Fibroblast of mammary gland (primary cell): ENCODE measurements at places on chromosomes 6 and 20.

DNA sequence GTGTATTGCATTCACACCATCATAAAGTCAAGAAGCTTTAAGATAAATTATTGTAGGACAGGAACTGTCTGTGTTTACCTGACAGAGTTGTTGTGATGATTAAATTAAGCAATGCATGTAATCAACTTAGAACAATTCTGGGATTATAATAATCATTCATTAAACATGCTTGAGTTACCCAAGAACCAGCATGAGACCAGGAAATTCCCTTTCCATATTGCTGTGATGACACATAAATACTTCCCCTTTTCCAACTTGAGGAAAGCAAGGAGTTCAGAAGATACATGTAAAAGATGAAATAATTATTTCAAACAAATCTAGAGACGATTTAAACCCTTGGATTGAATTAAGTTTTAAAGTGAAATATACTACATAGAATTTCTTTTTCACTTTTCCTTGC, 404.4 kb downstream of the GJA1 start:
- DNase-seq: no peak

GRCh38 chr6:128427139-128427538, 93.3 kb downstream of the PTPRK start:
- DNase-seq: no peak

- peak; percentile 63 for DNase-seq
Measured at GRCh38 chr20:62921119-62921687, 5.1 kb downstream of the DIDO1 start.

DNA sequence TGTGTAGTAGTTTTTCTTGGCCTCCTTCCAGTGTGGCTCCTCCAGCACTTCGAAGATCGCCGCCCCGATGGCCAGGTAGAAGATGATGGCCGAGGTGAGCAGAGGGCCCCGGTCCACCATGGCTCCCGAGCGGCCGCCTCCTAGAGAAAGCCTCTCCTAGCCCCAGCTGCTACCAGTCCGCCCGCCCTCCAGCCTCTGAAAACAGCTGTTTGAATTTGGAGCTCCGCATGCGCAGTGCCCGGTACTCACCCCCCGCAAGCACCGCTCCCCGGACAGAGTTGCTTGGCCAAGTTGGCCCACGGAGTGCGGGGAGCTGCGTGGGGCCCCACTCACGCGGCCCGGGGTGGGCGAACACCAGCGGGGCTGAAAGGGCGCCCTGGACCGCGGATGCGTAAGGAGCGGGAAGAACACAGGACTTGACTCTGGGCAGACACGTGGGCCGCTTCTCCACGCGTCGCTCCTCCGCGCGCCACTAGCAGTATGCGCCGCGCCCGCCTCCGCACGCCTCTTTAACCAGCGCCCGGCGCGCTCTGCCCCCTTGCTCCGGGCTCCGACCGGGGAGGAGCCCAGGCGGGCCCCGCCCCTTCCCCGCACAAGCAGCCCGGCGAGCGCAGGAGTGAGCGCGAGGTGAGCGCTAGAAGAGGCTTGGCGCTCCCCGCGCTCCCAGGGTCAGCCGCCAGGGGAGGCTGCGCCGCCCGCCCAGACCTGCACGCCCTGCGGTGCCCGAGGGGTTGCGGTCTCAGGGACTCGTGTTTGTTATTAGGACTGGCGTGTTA, at the start of gene KCNK5:
Gene KCNK5, minus strand, starts transcription at position 484 of the 776 bp plus-strand sequence. Its CDS starts 364 bp downstream, at position 120.
- DNase-seq: peak; percentile 45

DNA sequence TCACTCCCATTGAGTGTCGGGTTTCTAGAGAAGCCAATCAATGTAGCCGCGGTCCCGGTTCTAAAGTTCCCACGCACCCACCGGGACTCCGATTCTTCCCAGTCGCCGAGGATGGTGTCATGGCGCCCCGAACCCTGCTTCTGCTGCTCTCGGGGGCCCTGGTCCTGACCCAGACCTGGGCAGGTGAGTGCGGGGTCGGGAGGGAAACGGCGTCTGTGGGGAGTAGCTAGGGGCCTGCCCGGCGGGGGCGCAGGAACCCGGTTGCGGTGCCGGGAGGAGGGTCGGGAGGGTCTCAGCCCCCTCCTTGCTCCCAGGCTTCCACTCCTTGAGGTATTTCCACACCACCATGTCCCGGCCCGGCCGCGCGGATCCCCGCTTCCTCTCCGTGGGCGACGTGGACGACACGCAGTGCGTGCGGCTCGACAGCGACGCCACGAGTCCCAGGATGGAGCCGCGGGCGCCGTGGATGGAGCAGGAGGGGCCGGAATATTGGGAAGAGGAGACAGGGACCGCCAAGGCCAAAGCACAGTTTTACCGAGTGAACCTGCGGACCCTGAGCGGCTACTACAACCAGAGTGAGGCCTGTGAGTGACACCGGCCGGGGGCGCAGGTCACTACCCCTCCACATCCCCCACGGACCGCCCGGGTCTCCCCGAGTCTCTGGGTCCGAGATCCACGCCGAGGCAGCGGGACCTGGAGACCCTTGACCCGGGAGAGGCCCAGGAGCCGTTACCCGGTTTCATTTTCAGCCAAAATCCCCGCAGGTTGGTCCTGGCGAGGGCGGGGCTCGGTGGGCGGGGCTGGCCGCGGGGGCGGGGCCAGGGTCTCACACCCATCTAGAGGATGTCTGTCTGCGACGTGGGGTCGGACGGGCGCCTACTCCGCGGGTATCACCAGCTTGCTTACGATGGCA, 35.2 kb upstream of the HLA-G start:
- DNase-seq: peak; percentile 16

- DNase-seq: no peak
Measured at GRCh38 chr6:98416027-98416426, 418.3 kb upstream of the POU3F2 start.

- no peak for DNase-seq
Measured at GRCh38 chr20:53895385-53895755, 175.0 kb downstream of the BCAS1 start.

GRCh38 chr6:168035661-168036545, 38.4 kb downstream of the KIF25 start:
- peak; percentile 25 for DNase-seq

GRCh38 chr6:16320533-16321340, 82.3 kb downstream of the GMPR start:
- peak; percentile 79 for DNase-seq

DNA sequence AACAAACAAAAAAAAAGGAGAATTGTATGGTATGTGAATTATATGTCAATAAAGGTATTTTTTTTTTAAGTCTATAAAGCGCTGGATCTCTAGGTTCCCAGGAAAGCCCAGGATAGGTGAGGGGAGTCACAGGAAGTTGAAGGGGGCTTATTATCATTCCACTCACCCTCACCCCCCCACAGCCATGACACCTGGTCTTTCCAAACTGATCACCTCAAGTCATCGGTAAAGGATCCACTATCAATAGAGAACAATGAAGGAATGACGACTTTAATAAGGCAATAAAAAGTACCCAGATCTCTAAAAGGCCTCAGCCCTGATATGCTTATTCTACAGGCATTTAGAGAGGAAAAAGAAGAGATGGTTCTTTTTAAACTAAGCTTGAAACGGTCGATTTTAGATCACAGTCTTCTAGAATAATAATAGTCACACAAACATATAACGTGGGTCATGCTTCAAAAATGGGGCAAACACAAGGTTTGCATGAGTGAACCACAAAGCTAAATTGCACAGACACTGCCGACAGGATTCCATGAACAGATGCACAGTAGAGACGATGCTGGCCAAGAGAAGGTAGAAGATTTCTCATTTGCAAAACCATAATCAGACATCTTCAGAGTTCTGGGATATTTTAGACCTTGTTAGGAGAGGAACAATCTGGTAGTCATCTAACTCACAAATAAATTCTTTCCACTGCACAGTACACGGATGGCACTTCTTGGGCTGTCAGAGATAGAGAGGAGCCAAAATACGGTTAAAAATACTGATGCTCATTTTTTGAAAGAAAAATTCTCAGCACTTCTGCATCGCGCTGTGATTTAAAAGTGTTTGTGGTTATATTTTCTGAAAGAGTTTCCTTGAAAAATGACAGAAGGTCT, 21.0 kb downstream of the ZMYND8 start:
- DNase-seq: no peak

DNA sequence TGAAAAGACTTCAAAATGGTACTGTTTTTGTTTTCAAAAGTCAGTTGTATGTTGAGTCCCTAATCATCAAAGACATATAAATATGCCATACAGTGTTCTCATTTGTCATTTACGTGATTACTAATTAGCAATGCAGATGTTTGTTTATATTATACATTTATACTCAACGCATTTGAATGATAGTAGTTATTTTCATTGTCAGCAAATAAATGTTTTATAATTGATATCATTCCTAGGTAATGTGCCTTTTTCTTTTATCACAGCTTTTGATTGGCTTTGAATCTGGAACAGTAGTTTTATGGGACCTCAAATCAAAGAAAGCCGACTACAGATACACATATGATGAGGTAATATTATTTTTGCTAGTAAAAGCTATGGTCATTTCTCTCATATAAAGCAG, 62.6 kb downstream of the STXBP5 start:
- no peak for DNase-seq

- DNase-seq: no peak
Measured at GRCh38 chr6:116697480-116697879, 16.5 kb downstream of the KPNA5 start.

GRCh38 chr6:168574075-168574698, 133.2 kb downstream of the SMOC2 start:
- no peak for DNase-seq

- DNase-seq: no peak
Measured at GRCh38 chr6:148351309-148351708, 8.7 kb downstream of the SASH1 start.

- no peak for DNase-seq
Measured at GRCh38 chr6:147704691-147705090, 196.2 kb downstream of the SAMD5 start.

GRCh38 chr6:110512991-110513390, 36.6 kb upstream of the SLC22A16 start:
- DNase-seq: peak; percentile 52

DNA sequence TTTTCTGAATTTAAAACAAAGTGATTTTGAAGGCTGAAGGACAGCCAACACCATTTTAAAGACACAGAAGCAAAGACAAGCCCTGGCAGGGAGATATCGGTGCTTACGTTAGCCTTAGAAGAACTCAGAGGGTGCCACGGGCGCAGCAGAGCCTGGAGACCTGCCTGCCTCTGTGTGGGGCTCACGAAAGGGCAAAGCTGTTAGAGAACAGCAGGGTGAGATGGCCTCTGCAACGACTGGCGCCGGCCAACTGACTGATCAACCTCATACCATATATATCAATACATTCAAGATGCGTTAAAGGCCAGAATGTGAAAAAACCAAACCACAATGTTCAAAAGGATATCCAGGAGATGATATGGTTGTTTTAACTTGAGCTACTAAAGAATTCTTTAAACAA, 151.0 kb upstream of the RPS6KA2 start:
- no peak for DNase-seq
